Hypothalamus (tissue), 51 donors: ENCODE measurements at places on chromosomes 5 and 9.

- no peak for DNase-seq
These were observed 169.5 kb upstream of the POC5 start for GRCh38 chr5:75886706-75887105.

GRCh38 chr9:70007831-70008230, 35.8 kb upstream of the MAMDC2 start:
- DNase-seq, result no peak

DNA sequence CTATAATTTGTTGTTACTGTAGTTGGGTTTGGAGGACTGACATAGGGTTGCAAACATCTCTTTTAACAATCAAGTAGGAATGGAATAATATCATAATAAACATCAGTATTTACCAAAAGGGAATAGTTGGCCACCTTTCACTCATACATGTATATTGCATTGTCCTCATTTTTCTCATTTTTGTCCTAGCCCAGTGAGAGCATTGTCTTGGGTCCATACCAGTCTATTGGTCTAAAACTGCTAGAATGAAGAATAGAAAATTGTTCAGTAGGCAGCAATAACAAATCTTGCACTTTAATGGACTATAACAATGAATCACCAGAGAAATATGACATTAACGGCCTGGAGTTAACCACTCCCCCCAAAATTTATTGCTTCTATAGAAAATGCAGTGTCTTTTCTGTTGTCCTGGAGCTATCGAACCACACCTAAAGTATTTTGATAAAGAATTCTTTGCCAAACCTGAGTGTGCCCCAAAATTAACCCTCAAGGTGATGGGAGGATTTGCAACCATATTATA, 80.9 kb upstream of the IL33 start:
- no peak for DNase-seq

GRCh38 chr5:123451047-123451446, 27.8 kb upstream of the CEP120 start:
- no peak for DNase-seq

DNA sequence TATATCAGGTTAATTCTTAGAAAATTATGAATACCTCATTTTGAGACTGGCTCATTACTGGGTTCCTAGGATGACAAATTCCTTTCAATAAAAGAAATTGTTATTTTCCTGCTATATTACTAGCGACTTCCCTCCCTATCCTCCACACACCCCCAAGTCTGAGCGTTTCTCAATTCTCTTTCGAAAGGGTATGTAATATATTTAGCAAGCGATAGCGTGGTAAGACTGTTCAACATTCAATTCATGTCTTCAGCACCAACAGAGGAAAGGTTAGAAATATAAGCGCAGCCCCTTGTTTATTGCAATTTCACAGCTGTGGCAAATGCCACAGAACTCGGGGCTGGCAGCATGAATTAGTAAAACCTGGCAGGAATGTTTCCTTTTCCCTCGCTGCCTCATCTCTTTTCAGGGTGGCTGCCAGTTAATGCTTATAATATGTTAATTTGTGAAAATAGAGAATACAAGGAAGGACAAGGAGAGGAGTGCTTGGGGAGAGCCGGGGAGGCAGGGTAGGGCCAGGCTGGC, 152.7 kb upstream of the TBCA start:
- no peak for DNase-seq

- DNase-seq, result no peak
These were observed 164.4 kb downstream of the SEMA5A start for GRCh38 chr5:9381464-9381863.

GRCh38 chr5:92017776-92018175, 634.7 kb upstream of the ARRDC3 start:
- DNase-seq, result no peak

GRCh38 chr5:151448038-151448985, 909 bp downstream of the SLC36A1 start:
- DNase-seq, result no peak

DNA sequence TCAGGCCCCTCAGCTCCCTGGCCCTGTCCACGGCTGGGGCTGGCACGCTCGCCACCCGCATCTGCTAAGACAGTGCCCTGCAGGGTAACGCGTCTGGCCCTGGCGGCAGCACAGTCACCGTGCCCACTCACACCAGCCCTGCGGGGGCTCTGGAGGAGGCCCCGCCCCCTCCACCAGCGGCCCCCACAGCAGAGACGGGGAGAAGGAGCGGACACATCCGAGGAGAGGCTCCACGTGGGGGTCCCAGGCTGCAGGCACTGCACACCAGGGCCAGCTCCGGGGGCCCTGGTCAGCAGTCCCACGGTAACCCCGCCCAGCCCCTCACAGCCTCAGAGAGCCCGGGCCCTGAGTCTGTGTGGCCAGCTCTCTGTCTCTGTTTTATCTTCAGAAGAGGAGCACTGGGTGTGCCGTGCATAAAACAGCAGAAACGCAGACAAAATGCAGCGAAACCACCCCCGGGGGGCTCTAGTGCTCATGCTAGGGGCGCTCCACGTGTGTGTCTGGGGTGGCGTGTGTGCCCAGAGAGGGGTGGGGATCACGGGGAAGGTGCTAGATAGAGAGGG, 47.5 kb upstream of the NRARP start:
- DNase-seq, result no peak

DNA sequence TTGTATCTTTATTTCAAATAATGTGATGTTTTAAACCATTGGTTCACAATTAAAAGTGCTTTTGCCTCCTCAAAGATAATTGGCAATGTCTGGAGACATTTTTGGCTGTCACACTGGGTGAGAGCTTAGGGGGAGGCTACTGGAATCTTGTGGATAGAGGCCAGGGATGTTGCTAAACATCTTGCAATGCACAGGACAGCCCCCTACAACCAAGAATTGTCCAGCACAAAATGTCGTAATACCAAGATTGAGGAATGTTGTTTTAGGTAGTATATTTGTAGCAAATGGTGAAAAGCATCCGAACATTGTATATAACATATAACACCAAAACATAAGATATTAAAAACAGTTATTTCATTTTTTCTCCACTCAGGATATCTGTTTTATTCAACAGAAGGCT, 99.8 kb downstream of the SLC44A1 start:
- no peak for DNase-seq

DNA sequence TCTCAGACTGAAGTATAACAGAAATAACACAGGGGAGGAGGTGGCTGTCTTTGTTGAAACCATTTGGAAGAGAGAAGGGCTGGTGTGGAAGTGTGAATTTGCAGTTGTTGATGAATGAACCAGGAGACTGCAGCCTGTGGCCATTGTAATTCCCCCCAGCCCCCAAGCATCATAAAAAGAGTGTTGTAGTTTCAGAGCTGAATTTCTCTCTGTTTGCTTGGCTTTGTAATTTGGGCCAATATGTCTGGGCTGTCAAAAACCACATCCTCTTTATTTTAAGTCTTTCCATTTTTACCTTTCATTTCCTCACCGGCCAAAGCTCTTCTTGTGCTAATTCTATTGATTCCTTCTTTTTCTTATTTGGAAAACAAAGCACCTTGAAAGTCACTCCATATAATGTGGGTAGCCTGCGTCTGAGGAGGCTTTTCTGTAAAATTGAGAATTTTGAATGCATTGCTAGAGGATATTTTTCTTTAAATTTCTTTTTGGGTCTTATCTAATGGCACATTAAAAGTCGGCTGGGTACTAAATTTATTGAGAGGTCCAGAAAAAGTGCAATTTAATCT, 383.3 kb downstream of the OSTF1 start:
- DNase-seq, result no peak

- no peak for DNase-seq
These were observed 80.9 kb downstream of the YIPF5 start for GRCh38 chr5:144089401-144090021.

GRCh38 chr5:141598391-141599345, 20.1 kb downstream of the DIAPH1 start:
- DNase-seq, result no peak

- DNase-seq, result no peak
These were observed 35.4 kb upstream of the RICTOR start for GRCh38 chr5:39109606-39110005.

DNA sequence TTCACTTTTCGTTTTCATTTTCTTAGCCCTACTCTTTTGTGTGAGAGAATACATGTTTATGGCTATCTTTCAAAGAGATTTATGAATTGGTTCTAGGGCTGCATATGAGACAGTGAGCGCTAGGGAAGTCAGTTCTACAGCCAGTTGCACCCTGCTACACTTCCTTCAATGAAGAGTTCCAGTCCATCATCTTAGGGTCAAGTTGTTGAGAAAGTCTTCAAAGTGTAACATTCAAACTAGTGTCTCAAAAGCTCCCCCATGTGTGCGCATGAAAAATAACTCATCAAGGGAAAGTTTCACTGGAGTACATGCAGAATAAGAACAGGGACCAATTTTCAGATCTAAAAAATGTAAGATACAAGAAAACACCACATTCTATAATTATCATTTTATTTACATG, 317.2 kb downstream of the DEPDC1B start:
- DNase-seq, result no peak

DNA sequence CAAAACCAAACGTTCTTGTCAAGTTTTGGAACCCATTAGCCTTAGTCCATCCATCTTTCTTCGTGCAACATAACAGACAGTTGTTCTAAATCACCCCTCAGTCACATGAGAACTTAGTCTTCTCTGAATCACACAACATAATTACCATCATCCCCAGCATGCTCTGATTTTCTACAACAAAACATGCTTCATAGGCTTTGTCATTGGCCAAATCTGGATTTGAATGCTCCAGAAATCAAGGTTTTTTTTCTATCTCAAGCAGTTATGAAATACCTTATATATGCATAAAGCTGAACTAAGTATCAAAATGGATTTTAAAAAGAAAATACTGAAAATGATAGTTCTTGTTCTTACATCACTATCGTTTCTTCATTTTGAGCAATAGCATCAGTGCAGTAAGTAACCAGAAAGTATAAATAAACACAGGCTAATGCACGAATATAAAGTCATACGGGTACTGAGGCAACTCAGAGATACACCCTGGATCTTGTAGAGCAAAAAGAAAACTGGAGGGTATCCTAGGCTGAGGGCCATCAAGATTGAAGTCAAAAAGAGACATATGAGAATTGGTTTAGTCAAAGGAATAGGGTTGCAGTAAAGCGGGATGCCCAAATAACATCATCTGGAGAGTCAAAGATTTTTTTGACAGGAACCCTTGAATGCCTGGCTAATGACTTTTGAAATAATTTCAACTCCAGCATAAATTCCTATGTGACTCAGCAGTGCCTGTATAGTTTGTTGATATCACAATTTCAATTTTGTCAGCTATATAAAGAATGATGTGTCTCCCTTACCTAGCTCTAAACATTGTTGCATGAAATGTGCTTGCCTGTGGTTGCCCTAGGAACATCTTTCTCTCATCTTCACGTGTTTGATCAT, 164.7 kb downstream of the ADAMTSL1 start:
- DNase-seq, result no peak

GRCh38 chr9:134267881-134268724, 58.2 kb upstream of the RXRA start:
- DNase-seq, result no peak

GRCh38 chr5:142777850-142778249, 7.7 kb downstream of the ARHGAP26 start:
- no peak for DNase-seq

DNA sequence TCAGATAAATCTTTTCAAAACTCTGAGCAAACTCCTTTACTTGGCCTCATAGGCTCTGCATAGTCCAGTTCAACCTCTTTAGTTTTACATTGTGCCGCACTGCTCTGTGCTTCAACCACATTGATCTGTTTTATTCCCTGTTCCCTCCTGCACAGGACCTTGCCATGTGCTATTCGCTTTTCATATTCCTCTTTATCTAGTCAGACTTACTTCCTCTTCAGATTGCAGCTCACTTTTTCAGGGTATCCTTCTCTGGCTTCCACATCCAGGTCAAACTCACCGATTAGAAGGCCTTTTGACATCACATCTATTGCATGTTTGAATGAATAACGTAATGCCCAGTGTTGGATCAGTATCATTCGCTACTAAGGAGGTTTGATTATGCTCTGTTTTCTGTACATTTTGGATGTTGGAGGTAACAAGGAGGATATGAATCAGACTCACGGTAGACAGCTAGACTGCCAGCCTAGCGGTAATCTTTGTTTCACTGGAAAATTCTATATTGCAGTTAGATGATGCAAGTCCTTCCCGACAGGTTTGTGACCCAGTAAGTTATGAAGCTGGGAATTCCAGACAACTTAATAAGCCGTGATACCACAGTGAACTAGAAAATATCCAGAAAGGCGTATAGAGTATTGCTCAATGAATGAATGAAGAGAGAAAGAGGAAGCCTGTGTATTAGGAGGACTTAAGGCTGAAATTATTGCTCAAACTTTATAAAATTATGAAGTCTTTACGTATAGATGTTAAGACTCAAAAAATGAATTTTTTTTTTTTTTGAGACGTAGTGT, 65.7 kb downstream of the IQGAP2 start:
- no peak for DNase-seq

DNA sequence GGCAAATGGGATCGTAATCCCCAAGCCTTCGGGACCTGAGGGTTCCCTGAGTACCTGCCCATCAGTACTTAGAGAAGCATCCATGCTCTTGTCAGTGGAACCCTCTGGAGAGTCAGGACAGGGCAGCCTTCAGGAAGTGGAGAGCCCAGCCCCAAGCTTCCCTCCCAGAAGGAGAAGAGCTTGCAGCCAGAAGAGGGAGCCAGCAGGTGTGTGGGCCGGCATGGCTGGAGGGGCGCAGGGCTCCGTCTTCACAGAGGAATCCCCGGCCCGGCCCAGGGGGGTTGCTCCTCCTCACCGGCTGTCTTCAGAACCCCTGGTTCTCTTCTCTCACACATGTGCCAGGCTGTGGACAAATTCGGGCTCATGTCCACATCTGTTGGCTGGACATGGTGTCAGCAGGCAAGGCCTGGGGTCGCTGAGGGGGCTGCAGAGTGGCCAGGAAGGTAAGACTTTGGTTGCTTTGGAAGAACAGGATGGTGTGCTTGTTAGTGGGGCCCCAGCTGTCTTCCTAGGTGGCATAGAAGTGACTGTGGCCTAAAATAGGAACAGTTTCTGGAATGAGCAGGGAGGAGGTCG, 58.9 kb upstream of the RXRA start:
- no peak for DNase-seq

GRCh38 chr5:177085985-177086653, 596 bp upstream of the FGFR4 start:
- no peak for DNase-seq

DNA sequence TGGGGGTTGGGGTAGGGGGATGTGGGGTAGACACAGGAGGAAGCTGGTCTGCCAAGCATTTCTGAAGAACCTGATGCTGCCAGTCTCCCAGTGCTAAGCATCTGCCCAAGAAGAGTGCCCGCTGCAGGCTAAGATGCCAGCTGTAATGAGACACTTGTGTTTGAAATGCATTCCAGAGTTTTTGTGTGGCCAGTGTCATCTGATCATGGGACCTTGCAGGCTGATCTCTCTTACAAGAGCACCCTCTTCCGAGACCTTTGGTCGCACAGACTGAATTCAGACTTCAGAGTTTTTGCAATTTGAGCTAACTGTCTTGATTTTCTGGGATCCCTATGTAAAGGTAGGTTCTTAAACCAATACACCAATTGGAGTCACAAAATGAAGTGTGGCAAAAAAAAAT, 58.1 kb downstream of the DENND1A start:
- DNase-seq, result no peak

- no peak for DNase-seq
These were observed 37.8 kb downstream of the SLC46A2 start for GRCh38 chr9:112852741-112853504.

DNA sequence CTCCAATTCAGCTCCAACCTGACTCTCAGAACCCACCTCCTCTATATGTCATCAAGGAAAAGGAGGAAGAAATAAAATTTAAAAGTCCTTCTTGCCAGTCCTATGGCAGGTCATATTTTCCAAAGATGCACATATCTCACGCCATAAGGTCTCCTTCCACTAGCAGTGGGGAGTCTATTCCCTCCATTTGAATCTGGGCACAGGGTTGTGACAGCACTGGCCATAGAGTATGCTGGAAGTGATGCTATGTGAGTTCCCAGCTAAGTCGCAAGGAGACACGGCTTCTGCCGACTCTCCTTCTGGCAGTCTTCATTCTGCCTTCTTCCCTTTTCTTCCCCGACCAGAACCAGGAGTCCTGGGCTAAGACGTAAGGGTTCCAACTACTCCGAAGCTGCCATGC, 883.9 kb upstream of the DMAC1 start:
- no peak for DNase-seq
